Kidney glomerular epithelial cell (primary cell): ENCODE measurements at places on chromosomes 2 and 18.

DNA sequence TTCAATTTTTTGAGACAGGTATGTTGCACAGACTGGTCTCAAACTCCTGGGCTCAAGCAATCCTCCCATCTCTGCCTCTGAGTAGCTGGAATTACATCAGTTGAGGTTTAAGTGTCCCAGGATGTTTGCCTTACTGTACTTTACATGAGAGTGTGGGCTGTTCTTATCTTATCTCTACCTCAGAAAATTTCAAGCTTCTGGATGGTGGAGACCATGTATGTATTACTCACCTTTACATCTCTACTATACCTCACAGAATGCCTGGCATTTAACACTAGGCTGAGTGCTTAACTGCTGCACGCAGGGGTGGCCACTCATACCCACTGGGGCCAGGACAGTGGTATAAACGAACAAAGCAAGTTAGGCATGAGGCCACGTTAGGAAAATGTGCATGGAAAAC, 272.0 kb upstream of the RAB12 start:
- DNase-seq: no peak

- DNase-seq: no peak
Measured at GRCh38 chr2:25340181-25340921, 1.4 kb downstream of the DNMT3A start.

DNA sequence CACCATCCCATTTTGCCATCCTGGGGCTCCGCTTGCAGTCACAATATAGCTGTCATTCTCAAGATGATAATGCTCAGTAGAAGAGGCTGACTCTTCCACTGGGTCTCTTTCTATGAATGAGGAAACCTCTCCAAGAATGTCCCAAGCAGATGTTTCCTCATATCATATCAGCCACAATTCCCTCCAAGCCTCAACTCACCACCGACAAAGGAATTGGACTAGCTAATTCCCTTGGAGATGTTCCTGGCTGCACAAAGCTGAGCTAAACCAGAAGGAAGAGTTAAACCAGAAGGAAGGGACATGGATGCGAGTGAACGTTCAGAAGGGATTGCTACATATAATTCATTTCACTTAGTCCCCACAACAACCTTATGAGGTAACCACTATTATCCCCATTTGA, 65.0 kb upstream of the NPAS2 start:
- no peak for DNase-seq

GRCh38 chr2:217482056-217482710, 520.6 kb downstream of the TNS1 start:
- no peak for DNase-seq

DNA sequence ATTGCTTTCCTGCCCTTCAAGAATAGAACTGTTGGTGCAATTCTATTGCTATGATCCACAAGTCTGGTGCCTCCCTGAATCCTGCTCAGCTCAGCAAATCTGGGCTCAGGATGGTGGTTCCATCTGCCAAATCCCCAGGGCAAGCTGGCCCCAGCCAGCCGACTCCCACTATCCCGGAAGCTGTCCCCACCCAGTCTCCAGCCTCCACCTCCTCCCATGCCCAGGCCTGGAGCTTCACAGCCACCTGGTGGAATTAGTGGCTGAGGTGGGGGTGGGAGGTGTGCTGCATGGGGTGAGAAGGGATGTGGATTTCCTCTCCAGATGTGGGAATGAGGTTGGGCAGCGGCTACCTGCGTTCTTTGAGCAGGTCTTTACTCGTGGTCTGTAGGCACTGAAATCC, 119.3 kb upstream of the SMAD2 start:
- DNase-seq: no peak

GRCh38 chr2:64396551-64396950, 57.4 kb upstream of the LGALSL start:
- no peak for DNase-seq

DNA sequence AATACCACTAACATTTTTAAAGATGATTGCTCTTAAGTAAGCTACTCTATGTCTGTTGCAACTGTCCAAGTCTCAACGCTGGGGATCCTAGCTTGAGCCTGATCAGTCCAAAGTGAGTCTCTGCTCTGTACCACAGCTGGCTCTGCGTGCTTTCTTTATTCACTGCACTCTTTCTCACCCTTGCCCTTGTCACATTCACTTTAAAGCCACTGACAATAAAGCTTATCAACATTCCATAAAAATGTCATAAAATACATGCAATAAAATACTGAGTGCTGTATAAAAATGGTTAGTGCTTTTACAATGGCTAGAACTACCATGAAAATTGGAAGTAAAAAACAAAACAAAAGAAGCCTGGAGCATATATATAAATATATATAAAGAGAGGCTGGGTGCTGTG, 45.5 kb upstream of the LRRTM4 start:
- no peak for DNase-seq
